SW480 (cell line): ENCODE measurements at places on chromosomes 6 and 20.

DNA sequence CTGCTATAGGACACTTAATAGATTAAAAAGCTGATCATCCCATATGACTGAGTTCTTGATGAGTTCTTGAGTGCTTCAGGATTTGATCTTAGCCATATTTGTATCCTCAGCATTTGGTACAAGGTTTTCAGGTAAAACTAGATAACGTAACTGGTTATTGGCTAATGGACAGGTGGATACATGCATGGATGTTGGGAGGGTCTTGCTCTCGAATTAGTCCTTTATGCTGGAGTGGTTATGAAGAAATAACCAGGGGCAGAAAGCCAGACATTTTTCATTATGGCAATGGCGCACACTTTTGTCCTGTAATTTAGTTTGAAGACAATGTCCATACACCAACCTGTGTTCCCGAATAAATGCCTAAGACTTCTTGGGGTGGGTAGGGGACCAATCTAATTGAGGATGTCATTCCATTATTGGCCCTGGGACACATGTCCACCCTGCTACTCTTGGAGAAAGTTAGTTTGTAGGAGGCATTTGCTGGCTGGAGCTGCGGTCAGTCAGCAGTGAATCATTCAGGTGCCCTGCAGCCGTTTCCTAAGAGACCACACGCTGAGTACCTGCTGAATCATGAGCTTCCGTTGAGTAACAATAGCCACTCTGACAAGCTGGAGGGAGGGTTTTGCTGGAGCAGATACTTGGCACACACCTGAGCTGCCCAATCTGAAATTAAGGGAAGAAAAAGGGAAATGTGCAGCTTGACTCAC is 194.4 kb downstream of the FOXA2 start:
- DNase-seq: peak; percentile 98

- peak; percentile 66 for DNase-seq
Measured at GRCh38 chr6:19851241-19852089, 14.3 kb downstream of the ID4 start.

GRCh38 chr6:150466196-150466595 is 97.4 kb downstream of the IYD start:
- no peak for DNase-seq

DNA sequence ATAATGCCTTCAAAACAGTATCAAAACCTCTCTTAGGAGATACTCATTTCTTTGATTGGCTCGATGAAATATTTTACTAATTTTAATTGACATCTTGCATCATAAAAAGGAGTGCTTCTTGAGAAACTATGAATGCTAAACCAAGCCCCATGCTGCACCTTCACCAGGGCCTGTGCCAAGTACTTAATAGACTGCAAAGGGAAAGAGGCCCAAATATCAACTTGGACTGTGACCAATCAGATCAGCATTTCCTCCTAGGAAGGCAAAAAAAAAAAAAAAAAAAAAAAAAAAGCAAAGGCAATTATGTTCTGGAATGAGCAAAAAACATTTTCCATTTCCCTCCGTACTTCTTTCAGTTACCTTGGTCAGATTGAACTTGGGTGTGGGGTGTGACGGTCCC is 253.0 kb upstream of the SOX4 start:
- DNase-seq: no peak

DNA sequence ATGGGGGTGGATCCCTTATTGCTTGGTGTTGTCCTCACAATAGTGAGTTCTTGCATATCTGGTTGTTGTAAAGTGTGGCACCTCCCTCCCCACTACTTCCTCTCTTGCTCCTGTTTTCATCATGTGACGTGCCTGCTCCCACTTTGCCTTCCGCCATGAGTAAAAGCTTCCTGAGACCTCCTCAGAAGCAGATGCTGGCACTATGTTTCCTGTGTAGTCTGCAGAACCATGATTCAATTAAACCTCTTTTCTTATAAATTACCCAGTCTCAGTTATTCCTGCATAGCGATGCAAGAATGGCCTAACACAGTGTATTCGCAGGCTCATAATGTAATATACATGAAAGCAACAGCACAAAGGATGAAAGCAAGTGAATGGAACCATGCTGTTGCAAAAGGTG is 28.4 kb upstream of the ANKRD60 start:
- DNase-seq: no peak

- no peak for DNase-seq
Measured at GRCh38 chr6:151101816-151102694, 137.7 kb upstream of the AKAP12 start.

DNA sequence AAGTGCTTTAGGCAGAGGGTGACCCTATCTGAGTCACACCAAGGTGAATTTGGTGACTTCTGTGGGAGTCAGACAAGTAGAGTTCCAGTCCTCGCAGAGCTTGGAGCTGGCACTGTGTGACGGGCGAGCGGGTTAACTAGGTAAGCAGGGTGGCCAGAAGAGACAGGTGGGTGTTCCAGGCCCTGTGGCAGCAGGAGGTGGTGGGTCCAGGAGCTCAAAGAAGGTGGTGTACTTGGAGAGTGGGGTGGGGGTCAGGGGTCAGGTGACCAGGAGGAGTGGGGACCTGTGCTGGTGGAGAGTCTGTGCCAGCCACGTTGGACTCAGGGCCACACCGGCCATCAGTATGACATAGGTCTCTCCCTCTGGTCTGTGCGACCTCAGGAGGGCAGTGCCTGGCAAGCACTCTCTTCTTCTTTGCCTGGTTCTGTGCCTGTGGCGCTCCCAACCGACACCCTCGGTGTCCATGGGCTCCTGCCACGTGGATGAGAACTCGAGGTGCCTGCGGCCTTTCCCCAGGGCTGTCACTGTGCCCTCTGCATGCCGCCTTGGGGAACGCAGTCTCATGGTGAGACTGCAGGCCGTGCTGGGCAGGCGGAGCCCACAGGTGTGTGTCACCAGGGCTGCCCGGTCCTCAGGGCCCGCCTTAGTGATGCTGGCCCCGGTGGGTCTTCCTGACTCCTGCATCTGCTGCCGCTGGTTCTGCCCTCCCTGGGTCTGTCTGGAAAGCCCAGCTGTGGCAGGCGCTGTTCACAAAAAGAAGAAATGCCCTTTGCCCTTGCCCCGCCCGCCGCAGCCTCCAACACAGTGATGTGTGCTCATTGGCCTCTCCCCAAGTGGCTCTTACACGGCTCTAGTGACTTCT is 1.6 kb downstream of the MRGBP start:
- peak; percentile 71 for DNase-seq
